NCI-H510A treated with DMSO at 0.1 percent for 48 hours (cell line): ENCODE measurements at places on chromosomes 4 and X.

DNA sequence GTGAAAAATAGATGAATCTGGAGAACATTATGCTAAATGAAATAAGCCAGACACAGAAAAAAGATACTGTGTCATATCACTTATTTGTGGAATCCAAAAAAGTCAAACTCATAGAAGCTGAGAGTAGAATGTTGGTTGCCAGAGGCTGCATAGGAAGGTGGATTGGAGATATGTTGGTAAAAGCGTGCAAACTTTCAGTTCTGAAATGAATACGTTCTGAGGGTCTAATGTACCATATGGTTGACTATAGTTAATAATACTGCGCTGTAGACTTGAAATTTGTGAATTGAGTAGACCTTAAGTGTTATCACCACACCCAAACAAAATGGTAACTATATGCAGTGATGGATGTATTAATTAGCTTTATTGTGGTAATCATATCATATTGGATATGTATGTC, 45.0 kb upstream of the UPRT start:
- no peak for DNase-seq

GRCh38 chr4:110064295-110064694, 134.1 kb downstream of the ELOVL6 start:
- DNase-seq, result no peak

DNA sequence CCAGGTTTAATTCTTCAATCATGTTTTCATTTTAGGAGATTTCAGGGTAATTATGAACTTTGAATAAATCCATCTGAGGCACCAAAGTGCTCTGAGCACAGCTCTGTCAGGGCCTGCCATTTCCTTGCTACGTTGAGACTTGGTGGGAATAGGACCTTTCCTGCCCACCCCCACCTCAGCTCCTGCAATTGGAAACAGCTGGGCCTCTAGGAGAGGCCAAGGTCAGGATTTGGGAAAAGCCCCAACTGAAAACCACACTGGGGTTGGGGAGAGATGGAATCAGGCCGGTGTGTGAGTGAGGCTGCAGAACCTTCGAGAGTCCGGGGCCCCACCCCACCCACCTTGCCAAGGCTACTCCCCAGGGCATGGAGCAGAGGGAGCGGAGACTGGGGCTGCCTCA, 212.7 kb upstream of the BCOR start:
- DNase-seq, result no peak

- peak; percentile 6 for DNase-seq
These were observed 34.5 kb upstream of the PPM1K start for GRCh38 chr4:88318751-88319350.

- no peak for DNase-seq
These were observed 8.0 kb upstream of the FGFRL1 start for GRCh38 chr4:1003271-1004070.

DNA sequence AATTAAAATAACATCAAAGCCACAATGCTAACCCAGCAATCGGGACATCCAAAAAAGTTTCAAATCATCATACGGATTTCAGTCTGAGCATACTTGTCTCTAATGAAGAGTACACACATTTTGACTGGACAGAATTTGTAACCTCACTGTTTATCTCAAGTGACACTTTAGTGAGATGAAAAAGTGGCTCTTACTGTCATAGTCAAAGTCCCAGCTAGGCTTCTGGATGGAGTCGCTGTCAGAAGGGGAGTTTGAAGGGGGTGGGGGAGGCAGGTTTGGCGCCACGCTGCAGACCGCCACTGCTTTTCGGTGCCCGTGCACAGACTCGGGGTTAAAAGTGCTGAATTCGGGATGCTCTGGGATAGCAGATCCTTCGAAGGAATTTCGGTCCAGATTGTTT, 41.0 kb upstream of the MTNR1A start:
- no peak for DNase-seq

GRCh38 chr4:36624030-36624429, 342.6 kb downstream of the DTHD1 start:
- DNase-seq, result no peak

GRCh38 chrX:57204306-57204705, 67.1 kb upstream of the SPIN2A start:
- no peak for DNase-seq

GRCh38 chr4:183400035-183400434, 44.4 kb upstream of the CDKN2AIP start:
- no peak for DNase-seq

- DNase-seq, result peak; percentile 41
These were observed 53.8 kb upstream of the TBC1D14 start for GRCh38 chr4:6855692-6856297.

- peak; percentile 93 for DNase-seq
These were observed 205.4 kb downstream of the SHROOM3 start for GRCh38 chr4:76640353-76640910.

DNA sequence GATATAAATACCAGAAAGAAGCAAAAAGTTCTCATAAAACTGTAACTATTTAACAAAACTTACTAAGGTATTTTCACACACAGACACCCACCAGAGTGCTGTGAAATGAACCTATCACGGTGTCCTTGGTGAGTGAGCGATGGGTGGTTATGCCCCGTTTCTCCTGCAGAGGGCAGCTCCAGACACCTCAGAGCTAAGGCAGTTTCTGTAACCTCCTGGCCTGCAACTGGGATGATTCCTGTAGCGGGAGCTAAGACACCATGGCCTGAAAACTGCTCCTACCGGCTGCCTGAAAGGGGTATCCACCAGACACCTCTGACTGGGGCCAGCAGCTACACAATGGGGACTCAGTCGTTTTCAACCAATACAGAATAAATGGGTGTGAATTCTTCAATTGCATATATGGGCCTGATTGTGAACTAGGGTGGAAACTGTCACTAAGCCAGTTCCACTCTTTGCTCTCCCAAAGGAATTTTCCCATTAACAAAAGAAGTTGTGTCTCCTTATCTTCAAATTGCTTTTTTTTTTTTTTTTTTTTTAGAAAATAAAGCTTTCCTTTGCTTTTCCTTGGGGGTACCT, 2375.8 kb upstream of the TENM3 start:
- peak; percentile 14 for DNase-seq

- DNase-seq, result no peak
These were observed 109.4 kb downstream of the FHIP1A start for GRCh38 chr4:151518359-151518758.

DNA sequence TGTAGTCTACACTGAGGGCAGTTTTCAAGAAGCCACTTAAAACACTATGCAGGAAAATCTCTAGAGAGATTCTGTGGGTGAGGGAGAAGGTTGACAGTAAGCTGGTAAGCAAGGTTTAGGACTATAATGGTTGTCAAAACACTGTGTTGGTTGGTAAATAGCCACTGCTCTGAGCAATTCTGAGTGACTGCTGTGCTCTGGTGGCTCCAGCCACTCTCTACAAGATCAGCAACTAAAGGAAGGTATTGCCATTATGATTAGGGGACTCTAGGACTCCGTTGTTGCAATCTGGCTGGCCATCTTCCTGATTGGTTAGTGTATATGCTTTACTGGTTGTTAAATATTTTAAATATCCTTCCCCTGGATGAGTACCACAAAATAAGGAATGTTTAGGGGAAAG, 5.5 kb upstream of the FAM47E start:
- DNase-seq, result no peak

DNA sequence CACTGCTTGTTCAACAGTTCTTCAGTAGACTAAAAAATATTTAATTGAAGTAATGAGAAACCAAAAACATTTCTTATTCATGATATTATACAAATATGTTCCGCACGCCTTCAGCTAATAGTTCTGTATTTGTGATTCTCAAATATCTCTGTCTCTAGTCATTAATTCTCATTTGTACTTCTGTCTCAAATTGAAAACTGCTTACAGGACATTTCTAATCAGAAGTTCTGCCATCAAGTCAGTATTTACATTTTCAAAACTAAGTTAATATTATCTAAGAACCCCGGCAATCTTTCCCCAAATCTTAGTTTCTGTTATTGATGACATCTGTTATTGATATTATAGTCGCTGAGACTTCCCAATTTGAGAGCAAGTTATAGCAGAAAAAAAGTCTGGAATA, 78.6 kb upstream of the PGRMC2 start:
- DNase-seq, result no peak

DNA sequence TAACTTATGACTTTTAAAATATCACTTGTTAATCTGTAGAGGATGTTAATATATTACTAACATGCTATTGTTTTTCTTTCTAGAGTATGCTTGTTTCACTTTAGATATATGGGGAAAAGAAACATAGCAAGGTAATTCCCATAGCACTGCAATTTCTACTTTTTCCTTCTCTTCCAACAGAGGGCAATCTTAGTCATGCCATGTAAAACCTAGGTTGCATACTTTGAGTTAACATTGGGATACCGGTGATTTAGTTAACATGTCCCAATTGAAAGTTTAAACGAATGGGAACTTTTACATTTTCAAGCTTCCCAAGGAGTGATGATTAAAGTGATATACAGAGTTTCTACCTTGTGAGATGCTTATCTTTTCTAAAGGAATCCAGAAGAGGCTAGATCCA, 89.4 kb upstream of the IL13RA1 start:
- no peak for DNase-seq

GRCh38 chrX:144219035-144219434, 335.2 kb downstream of the UBE2NL start:
- DNase-seq, result no peak

- DNase-seq, result no peak
These were observed 140.1 kb downstream of the ANK2 start for GRCh38 chr4:113189546-113189945.

GRCh38 chr4:31125496-31125895, 405.3 kb downstream of the PCDH7 start:
- no peak for DNase-seq

- peak; percentile 1 for DNase-seq
These were observed 61.5 kb upstream of the MMAA start for GRCh38 chr4:145557720-145558119.

- DNase-seq, result no peak
These were observed 8.1 kb upstream of the SLC25A6 start for GRCh38 chrX:1400049-1400448.

DNA sequence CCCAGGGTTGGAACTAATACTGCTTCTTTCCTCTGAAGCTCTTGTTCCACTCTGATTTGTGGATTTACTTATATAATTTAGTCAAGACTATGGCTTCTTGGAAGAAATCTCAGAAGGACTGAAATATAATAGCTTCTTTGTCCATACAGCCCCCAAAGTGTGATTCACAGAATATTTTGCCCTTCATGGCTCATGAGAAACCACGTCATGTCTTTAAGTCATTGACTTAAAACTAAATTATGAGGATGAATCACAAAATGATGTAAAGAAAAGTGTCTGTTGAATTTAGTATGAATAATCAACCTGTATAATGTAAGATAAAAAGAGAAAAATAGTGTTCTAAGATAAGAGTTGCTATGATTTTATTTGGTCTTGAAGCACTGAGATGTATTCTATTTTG, 43.3 kb upstream of the AGA start:
- DNase-seq, result no peak

DNA sequence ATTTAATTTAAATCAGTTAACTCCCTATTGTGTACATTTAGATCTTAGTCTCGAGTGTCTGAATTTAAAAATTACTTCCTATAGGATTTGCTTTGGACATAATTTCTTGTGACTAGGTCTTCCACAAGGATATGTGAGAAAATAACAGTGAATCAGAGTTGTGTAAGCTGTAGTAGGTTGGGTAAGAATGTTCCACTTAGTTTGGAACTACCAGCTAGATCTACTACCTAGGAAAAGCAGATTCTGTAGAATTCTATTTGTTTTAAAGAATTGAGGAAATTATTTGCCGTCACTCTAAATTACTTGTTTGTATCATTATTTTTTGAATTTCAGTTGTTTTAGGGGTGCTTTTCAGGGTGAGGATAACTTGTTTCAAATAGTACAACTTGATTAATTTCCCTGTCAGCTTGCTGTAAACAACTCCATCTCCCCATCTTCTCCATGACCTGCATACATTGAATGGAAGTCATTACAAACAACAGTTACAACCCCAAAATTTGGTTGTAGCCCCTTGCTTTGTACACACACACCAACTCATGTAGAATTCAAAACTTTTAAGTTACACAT, 1.3 kb downstream of the MTHFD2L start:
- DNase-seq, result peak; percentile 59

DNA sequence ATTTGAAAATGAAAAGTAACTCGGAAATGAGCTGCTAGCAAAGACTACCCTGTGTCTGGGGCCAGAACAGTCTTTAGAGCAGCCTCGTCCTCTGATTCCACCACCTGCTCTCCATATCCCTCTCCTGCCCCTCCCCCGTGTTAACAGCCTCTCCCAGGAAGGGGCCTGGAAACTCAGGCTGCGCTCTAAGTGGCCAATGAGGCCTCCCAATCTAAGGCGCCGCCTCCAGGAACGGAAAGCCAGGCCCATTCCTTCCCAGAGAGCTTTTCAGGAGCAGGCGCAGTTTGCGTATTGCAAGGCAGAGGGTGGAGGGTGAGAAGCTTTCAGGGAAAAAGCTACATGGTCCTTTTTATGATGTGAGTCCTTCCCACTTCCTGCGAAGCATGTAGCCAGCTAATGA, 31.2 kb downstream of the RS1 start:
- peak; percentile 49 for DNase-seq

- no peak for DNase-seq
These were observed 59.5 kb downstream of the NSG1 start for GRCh38 chr4:4446434-4446833.

- DNase-seq, result no peak
These were observed 3.7 kb downstream of the CNGA1 start for GRCh38 chr4:48012824-48013223.

DNA sequence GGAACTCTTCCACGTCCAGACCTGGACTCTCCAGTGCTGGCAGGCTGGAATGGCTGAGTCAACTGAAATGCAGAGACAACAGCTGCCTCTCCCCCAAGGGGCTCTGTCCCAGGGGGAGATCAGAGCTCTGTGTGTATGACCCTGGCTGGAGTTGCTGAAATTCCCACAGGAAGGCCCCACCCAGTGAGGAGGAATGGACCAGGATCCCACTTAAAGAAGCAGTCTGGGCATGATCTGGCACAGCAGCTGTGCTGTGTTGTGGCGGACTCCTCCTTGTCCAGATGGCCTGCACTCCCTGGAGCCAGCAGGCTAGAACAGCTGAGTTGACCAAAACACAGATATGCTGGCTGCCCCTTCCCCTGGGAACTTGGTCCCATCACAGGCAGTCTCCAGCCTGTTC, 25.4 kb downstream of the C4orf17 start:
- no peak for DNase-seq

GRCh38 chrX:150227321-150227860, 135.7 kb upstream of the MAMLD1 start:
- DNase-seq, result no peak

GRCh38 chrX:16312761-16313623, 145.7 kb downstream of the MAGEB17 start:
- no peak for DNase-seq

GRCh38 chr4:103076747-103077347, at the start of gene SLC9B2:
Gene SLC9B2 (minus strand): TSS chr4:103076761. CDS start chr4:103067550, 9,211 bp downstream.
- DNase-seq, result peak; percentile 25

GRCh38 chr4:76690011-76690905, 207.7 kb downstream of the SOWAHB start:
- DNase-seq, result peak; percentile 47

- no peak for DNase-seq
These were observed 316.9 kb downstream of the EVC2 start for GRCh38 chr4:5391492-5391891.

GRCh38 chr4:106270736-106271135, 45.3 kb downstream of the TBCK start:
- DNase-seq, result no peak

GRCh38 chr4:72525938-72526337, 43.1 kb downstream of the ADAMTS3 start:
- DNase-seq, result no peak

GRCh38 chr4:6781561-6781960, 966 bp upstream of the KIAA0232 start:
- peak; percentile 8 for DNase-seq
